ENCODE measurements at places on chromosomes 3 and 15.
A peak's percentile ranks its signal among the peaks of the same experiment; 100 is the strongest.

- DNase-seq: no peak
Observed at GRCh38 chr15:71472566-71472965, 337.8 kb upstream of the NR2E3 start.

GRCh38 chr3:31226346-31226745, 306.4 kb upstream of the STT3B start:
- no peak for DNase-seq

- no peak for DNase-seq
Observed at GRCh38 chr15:63354821-63355650, 26.6 kb downstream of the CA12 start.

DNA sequence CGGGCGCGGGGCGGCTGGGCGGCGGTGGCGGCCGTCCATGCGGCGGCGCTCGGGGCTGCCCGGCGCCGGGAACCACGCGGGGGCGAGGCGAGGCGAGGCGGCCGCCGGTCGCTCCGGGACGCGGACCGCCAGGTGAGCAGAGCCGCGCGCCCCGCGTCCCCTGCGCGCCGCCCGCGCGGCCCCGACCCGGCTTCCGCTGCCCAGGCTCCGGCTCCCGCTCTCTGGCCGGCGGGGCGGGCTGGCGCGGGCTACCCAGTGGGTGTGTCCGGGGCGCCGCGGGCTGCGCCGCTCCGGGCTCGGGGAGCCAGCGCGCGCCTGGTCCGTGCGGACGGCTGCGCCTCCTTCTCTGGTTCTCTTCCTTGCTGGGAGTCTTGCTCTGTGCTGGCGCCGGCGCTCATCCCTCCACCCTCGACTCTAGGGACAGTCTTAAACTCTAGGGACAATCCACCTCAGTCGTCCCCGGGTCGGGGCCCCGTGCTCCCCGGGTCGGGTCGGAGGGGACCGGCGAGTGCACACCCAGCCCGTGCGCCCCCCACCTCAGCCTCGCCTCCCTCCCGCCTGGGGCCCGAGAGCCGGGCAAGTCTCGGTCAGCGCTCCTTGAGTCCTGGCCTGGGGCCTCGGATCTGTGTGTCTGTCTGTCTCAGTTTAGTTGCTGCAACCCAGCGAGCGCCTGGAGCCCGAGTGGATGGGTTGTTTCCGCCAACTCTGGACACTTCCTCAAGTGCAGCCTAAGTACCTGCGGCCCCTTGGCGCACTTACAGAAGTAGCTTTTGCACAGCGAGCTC, 488 bp downstream of the THSD4 start:
- DNase-seq: no peak

GRCh38 chr3:190870127-190870526, 7.6 kb upstream of the GMNC start:
- DNase-seq: no peak

DNA sequence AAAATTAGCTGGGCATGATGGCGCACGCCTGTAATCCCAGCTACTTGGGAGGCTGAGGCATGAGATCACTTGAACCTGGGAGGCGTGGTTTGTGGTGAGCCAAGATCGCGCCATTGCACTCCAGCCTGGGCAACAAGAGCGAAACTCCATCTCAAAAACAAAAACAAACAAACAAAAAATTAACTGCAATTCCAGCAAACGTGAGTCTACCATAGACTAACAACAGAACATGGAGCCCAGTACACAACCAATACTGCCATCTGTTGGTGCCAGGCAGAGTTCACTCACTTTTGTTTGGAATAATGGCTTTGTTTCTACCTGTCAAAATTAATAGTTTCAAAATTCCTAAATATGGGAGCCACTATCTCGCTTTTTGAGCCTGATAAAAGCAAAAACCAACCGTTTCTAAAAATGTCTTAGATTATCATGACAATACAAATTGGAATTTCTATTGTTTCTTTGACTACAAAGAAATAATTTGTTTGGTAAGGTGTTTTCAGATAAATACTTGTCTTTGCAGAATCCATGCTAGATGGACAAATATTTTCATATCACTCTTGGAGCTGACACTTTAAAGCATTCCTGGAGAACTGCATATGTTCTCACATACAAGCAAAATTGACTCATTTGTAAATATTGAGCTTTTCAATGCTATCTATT, 45.0 kb downstream of the GPR176 start:
- DNase-seq: peak; percentile 4

- DNase-seq: no peak
Observed at GRCh38 chr3:196096382-196096953, 14.6 kb upstream of the TFRC start.

- DNase-seq: no peak
Observed at GRCh38 chr3:9906480-9906879, 3.8 kb downstream of the IL17RE start.

DNA sequence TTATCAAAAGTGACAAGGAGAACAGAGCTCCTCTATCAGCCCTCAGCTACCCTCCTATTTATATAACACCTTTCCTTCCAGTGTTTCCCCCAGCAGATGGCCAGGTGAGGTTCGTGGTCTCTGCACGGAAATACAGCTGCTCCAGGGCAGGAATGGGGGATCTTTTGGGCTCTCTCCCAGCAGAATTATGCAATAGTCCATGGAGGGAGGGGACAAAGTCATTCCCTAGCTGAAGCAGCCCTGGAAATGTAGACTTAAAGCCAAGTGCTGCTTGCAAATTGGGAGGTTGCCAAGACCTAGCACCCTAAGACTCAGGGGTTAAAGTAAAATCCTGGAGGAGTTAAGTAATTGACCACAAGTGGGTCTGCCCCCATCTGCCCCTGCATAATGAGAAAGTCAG, 256.3 kb downstream of the LRTM1 start:
- no peak for DNase-seq

DNA sequence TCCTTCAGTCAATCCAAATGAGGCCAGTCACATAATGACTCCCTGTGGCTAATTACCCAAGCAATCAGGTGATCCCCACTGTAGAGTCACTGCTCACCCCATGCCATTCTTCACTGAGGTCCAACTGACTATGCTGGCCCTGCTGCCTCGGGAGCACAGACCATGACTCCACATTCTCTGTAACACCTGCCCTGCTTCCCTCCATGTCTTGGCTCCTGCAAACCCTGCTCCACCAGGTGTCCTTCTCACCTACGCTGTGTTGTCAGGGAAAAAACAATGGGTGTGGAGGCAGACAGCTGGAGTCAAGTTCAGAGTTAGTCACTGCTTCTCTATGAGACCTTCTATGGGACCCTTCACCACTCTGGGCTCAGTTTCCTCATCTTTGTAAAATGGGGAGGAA, 6.1 kb upstream of the SFMBT1 start:
- no peak for DNase-seq

GRCh38 chr3:71580636-71581456, 2.7 kb downstream of the FOXP1 start:
- DNase-seq: no peak

DNA sequence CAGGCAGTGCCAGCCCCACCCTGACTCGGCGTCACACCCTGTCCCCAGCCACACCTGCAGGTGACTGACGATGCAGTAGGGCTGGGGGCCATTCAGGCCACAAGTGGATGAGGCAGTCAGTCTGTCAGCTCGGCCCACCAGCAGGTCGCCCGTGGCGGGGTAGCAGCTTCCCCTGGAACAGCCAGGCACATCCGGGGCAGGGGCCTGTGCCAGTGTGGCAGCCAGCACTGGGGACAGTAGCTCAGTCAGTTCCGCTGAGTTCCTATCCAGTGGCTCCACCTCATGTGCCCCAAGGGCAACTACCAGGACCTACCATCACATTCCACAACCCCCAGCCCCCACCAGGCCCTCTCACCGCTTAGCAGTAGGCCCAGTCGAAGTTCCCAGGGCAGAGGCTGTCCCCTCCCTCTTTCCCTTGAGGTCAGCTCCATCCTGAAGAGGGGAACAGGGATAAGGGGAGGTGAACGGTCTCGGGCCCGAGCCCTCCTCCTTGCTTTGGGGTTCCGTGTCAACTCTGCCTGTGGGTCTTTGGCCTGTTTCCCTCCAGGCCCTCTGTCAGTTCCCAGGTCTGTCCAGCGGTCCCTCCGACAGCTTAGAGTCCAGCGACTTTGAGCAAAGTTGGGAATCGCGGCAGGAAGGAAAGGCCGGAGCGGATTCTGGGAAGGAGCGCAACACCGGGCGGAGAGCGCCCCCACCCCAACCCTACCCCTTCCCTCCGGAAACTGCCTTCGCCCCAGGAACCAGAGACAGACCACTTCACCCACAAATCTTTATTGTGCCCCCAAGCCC, at the start of gene LAMB2:
Gene LAMB2, minus strand, starts transcription at position 614 of the 789 bp plus-strand sequence. Its CDS starts 183 bp downstream, at position 431.
- DNase-seq: no peak

DNA sequence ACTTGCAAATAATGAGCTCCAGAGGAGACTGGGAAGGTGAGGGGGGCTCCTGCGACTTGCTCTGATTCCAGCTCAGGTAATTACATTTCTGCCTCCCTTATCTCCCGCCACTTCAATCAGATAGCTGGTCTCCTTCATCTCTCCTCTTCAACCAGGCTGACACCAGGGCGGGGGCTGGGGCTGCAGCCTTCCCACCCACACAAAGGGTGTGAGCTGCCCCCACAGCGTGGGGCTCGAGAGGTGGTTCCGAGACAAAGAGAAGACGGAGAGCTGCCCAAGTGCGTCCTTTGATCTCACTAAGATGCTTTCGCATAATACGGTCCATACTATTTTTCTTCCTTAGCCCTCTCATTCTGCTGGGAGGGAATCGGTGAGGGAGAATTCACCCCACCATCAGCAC, 139.7 kb downstream of the NSMCE3 start:
- DNase-seq: no peak

DNA sequence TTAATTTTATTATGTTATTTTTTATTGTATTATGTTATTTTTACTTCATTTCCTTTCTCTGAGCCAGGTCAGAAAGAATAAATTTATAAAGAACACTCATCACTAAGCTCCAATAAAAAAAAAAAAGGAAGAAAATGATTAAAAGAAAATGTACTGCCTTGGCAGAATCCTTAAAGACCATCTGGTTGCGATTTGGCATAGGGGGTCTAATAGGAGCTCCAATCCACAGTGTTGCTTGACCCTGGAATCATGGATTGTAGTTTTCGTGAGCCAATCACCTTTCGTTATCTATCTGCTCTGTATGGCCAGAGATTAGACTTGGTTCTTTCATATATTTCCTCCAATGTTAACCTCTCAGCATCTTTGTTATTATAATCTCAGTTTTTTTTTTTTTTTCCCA, 421.8 kb upstream of the MCTP2 start:
- DNase-seq: no peak

DNA sequence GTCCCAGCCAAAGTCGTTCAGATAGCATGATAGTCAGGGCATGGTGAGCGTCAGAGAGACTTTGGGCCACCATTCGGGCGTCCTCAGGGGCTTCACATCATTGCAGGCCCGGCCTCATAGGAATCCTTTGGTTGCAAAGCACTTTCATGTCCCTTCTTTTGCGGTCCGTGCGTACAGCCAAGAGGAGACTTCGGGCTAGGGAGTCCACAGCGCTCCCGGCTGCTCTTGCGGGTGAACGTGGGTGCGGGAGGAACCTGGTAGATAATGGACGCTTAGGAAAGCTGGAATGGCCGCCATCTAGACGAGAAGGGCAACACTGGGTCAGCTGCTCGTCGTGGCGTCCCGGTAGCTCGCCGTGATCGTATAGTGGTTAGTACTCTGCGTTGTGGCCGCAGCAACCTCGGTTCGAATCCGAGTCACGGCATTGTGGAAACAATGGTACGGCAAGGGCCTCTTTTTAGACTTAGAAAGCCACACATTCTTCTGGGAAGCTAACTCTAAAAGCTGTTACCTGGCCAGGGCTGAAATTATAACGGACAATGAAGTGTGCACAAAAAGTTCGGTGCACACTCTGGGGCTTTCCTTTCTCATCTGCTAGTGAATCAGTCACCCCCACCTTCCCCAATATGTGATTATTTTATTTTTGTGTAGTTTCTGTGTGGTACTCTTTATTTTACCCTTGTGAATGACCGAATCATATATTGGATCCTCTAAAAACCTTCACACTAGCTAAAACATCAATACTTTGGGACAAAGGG, 13.2 kb upstream of the SHF start:
- no peak for DNase-seq

DNA sequence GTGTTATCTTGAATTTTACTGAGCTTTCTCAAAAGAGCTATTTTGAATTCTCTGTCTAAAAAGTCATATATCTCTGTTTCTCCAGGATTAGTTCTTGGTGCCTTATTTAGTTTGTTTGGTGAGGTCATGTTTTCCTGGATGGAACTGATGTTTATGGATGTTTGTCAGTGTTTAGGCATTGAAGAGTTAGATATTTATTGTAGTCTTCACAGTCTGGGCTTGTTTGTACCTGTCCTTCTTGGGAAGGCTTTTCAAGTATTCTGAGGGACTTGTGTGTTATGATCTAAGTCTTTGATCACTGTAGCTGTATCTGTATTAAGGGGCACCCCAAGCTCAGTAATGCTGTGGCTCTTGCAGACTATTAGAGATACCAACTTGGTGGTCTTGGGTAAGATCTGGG, 10.6 kb upstream of the RAD51 start:
- DNase-seq: no peak

DNA sequence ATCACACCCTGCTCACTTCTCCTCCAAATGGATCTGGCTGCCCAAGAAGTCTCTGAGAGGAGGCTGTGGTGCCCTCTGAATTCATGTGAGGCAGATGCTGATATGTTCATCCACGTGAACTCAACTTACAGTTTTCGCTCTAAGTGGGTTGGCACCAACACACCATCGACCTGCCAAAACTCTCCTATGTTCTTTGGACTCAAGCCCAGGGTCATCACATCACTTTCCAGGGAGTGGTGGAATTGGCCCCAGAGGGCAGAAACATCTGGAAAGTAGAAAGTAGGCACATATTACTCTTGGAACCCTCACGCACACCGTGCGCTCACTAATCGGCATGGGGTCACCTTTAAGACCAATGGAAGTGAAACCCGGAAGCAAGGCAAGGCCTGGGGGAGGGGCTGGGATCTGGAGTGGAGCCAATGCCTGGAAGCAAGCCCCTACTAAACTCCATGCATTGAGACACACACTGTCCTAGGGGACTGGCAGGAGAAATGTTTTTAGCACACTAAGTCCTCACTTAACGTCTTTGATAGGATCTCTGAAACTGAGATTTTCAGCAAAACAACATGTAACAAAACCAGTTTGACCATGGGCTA, 41.4 kb downstream of the SSUH2 start:
- no peak for DNase-seq

DNA sequence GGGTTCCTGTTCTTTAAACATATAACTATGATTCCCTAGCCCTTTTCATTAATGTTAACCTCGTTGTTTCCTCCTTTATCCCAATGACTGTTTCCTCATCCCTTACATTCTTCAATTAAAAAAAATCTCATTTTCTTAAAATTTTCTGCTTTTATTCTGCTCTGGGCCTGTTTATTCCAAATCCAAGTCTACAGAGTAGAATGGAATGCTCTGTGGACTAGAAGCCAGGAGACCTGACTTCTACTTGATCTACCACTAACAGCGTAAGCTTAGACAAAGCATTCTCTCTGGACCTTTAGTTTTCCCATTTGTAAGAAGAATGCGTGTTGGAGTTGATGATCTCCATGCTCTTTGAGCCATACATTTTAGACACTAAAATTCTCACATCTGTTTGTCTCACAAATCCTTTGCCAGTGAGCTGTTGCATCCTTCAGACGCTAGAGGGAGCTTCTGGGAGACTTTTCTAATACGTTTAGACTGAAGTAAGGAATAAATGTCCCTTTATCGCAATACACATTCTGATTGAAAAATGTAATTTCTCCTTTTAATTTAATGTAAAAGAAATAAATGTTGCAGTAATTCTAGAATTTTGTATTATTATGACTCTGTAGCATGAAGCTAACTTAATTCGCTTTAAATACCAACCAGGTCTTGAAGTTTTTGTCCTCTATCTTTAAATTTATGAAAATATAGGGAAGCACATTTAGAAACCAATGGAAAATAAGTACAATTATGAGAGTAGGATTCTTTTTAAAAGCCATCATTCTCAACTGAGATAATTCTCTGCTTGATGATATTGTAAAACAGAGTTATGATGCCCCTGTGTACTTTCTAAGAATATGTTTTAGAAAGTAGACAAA, 21.7 kb upstream of the GMNC start:
- no peak for DNase-seq

- DNase-seq: no peak
Observed at GRCh38 chr3:20064387-20064786, 24.1 kb downstream of the KAT2B start.
